SK-N-MC (cell line): ENCODE measurements at places on chromosomes 1 and 21.

GRCh38 chr1:10338047-10338446 is 60.8 kb upstream of the PGD start:
- no peak for DNase-seq

- no peak for DNase-seq
Observed at GRCh38 chr1:84402060-84402459, 3.8 kb downstream of the DNASE2B start.

DNA sequence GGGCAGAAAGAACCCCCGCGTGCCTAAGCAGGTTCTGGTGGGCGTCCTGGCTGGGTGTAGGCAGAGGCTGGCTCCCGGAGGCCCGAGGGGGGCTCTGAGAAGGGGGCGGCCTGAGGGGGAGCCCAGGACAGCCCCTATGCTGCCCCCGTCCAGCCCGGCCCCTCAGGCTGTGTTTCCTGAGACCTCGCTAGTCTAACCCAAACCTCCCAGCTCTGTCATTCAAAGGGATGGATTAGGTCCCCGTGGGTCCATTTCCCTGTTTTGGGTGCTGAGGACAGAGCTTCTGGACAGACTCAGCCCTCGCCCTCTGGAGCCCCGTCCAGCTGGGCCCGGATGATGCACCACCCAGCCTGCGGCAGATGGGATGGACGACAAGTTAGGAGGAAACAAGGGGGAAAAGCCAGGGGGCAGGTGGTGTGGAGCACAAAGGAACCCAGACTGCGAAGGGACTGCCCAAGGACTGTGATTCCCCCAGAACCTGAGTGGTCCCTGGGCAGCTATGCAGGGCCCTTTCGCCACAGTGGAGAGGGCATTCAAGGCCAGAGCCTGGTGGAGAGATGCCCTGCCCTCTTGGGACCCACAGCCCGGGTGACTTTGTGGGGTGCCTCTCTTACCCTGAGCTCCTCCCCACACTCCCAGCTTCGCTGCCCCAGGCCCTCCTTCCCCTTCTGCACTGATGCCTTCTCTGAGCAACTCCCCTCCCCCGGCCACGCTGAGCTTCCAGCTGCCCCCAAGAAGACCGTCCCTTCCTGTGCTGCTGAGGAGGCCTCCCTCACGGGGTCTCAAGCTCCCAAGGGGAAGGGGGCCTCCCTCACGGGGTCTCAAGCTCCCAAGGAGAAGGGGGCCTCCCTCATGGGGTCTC is 2.8 kb downstream of the HES4 start:
- no peak for DNase-seq

GRCh38 chr1:243497939-243498681 is 242.3 kb downstream of the SDCCAG8 start:
- no peak for DNase-seq

GRCh38 chr1:107263291-107263915 is 122.6 kb downstream of the NTNG1 start:
- DNase-seq: peak; percentile 99
